Motor neuron (in vitro differentiated cells): ENCODE measurements at places on chromosomes 2 and 18.
A peak's percentile ranks its signal among the peaks of the same experiment; 100 is the strongest.

GRCh38 chr2:28430377-28430765, 37.7 kb downstream of the FOSL2 start:
- ATAC-seq, result no peak

- no peak for ATAC-seq
Measured at GRCh38 chr2:166067229-166067628, 60.6 kb downstream of the SCN1A start.

GRCh38 chr2:54459037-54459441, 2.9 kb downstream of the SPTBN1 start:
- no peak for ATAC-seq

DNA sequence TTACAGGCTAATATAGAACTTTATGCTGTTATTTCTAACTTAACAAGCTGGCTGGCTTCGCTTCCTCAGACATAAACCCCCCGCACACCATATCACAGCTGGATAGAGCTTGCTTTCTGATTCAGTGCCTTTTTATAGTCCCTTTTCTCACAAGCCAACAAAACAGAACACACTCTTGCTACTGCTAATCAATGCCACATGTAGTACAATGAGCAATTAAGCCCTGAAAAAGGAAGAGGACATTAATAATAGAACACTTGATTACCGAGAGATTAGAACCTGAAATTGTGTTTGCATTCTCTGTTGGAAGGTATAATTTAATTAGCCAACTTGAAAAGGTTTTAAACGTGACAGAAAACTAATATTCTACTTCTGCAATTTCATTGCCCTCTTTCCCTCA, 267.7 kb upstream of the CYRIA start:
- ATAC-seq, result no peak

- no peak for ATAC-seq
Measured at GRCh38 chr2:189111063-189111715, 68.4 kb downstream of the COL5A2 start.

GRCh38 chr2:83851066-83851465, 608.0 kb downstream of the SUCLG1 start:
- ATAC-seq, result no peak

DNA sequence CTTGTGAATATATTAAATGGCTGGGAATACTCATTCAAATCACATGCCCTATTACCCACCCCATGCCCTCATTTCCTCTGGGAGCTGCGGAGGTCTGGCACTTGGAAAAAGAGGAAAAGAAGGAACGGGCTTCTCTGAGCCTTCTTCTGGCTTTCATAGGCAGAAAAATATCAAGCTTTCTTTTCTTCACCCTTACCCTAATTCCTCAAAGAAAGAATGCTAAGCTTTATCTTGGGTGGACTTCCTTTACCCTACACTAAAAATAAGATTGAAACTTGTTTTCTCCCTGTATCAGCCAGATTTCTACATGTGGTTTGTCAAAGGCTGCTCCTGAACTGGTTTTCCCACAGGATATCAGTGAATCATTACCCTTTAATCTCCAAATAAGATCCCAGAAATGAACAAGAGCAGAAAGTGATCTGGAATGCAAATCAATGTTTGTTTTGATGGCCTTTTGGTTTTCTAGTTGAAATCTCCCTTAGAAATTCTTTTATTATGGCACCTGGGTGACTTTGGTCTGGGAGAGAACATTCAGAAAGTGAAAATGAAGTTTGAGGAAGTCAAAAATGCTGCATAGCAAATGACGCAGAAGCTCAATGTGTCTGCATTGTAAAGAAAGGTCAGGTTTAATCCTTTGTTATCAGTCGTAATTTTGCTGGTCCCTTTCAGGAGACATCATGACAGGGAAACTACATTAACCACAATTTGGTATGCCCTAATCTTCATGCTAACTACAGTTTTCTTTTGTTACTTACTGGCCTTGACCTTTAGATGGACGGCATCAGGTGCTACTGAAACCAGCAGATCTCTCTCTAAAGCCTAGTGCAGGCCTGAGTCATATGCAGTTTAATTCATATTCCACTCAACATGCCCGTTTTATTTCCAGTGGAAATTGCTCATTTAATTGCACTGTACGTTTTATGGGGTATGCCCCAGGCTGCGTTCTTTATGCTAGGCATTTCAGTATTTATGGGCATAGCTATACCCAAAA, 46.6 kb upstream of the HNRNPA3 start:
- peak; percentile 6 for ATAC-seq

- no peak for ATAC-seq
Measured at GRCh38 chr2:8803658-8804379, 33.6 kb downstream of the KIDINS220 start.

GRCh38 chr18:29009250-29009803, 832.4 kb upstream of the CDH2 start:
- no peak for ATAC-seq

- no peak for ATAC-seq
Measured at GRCh38 chr2:21945658-21946057, 821.9 kb downstream of the TDRD15 start.

- ATAC-seq, result peak; percentile 57
Measured at GRCh38 chr18:36402765-36403396, 105.4 kb downstream of the FHOD3 start.

GRCh38 chr2:21438949-21439348, 315.2 kb downstream of the TDRD15 start:
- peak; percentile 33 for ATAC-seq

GRCh38 chr2:3125001-3125760, 252.4 kb downstream of the EIPR1 start:
- ATAC-seq, result no peak

GRCh38 chr2:234823877-234824376, 127.9 kb upstream of the SH3BP4 start:
- no peak for ATAC-seq

DNA sequence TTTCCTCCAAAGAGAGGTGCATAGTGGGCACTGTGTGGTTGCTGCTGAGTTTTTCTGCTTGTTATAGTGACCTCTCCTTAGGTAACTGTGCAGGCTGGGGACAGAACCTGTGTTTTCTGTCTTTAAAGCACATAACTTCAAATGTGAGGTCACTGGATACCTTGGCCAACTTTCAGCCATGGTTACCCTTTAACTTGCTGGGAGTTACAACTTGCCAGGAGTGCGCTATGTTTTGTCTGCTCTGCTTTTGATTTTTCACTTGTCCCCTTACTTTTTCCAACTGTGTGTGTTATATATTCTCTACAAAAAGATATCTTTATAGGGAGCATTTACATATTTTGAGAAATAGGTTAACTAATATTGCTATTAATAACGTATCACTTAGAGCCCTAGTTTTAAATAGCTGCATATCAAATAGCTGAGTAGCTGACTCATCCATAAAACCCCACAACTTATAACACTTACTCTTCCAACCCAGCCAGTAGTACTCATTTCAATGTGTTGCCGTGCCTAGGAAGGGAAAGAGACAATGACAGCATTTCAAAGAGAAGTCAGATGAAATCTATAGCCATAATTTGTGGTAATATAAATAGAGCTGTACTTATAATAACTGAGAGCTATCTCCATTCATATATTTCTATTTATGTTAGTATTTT, 51.6 kb downstream of the DPP4 start:
- no peak for ATAC-seq

- ATAC-seq, result no peak
Measured at GRCh38 chr2:112795774-112796173, 11.5 kb upstream of the IL1A start.

GRCh38 chr18:58118536-58118935, 74.5 kb downstream of the NEDD4L start:
- ATAC-seq, result no peak

DNA sequence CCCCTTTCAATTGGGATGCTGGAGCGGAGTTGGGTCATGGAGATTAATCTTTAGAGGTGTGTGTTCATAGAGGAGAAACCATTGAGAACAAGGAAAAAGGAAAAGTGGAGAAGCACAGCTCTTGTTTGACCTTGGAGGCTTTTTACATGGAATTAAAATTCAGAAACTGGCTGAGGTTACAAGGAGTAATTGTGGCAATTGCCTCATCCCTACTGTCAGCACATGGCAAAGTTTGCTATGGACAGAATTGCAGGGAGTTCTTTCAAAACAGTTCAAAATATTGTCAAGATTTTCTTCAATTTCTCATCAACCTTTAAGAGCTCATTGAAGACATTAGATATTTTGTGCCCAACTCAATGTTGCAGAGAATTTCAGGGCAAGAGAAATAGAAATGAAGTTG, 232.7 kb downstream of the SLC8A1 start:
- no peak for ATAC-seq

DNA sequence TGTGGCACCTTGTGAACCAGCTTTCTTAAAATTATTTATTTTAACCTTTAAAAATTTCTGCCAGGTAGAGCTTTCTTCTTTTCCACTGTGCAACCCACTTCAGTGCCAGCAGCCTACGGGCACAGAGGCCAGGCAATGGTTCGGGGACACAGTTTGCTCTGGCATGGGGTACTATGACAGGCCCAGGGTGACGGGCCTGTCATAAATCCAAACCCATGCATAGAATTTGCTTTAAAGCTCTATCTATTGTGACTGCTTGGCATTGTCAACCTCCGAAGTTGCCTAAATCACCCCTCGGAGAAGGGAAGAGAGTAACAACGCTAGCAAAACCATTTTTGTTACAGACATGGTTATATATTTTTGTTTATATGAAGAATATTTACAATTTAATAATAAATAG, 1.5 kb downstream of the ODC1 start:
- ATAC-seq, result no peak

- ATAC-seq, result no peak
Measured at GRCh38 chr2:100699131-100699530, 120.8 kb upstream of the NPAS2 start.

DNA sequence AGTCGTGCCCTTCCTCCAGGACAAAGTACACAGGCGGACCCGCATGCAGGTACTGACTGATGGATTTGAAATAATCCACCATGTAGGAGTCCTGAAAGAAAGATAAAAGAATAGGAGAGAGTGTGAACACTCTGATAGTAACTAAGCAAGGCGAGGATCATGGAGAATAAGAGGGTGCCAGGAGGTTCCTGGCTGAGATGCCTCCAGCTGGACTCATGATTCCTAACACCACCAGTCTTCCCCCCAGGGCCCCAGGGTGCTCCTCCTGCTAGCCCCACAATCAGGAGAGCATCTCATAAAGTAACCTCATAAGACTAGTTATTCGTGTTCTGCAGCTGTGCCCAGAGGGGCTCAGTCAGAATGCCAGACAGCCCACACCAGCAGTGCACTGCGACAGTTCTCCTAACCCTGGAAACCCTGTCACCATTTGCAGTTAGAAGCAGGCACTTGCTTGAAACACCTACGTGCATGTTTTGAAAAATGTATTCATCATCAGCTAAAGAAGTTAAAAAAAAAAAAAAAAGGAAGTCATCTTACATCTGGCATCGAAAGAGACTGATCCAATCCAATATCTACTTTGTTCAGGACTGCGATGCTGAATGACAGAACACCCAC, 36.7 kb downstream of the RMC1 start:
- no peak for ATAC-seq

DNA sequence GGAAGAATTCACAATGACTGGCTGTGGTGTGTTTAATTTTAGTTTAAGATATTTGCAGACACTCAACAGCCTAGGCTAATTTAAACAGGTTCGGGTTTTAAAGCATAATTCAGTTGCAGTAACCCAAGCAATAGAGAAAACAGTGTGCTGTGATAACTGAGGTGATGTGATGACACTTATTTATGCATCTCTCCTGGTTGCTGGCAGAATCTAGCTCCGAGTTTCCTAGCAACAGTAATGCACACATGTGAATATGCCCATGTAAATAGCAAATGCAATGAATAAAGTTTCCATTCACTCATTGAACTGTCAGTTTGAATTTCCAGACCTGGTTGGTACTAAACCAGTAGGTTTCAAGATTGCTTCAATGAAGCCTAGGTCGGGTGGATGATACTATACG, 426.5 kb downstream of the TMX3 start:
- peak; percentile 92 for ATAC-seq

DNA sequence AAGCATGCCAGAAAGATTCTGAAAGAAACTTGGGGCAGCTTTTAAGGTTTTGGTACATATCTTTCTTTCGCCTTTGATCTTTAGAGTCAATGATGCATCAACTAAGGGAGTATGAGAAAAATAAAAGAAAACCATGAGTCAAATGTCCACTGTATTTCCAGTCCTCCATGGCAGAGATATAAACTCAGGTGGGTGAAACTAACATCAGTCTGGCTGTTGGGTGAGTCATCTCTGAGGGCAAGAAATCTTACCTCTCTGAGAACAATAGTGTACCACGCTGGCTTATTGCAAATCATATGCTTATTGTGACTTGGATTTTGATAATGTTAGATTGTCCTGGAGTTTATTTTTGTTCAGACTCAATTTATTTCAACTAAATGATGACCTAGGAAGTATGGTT, 521.0 kb downstream of the PLCL1 start:
- no peak for ATAC-seq

DNA sequence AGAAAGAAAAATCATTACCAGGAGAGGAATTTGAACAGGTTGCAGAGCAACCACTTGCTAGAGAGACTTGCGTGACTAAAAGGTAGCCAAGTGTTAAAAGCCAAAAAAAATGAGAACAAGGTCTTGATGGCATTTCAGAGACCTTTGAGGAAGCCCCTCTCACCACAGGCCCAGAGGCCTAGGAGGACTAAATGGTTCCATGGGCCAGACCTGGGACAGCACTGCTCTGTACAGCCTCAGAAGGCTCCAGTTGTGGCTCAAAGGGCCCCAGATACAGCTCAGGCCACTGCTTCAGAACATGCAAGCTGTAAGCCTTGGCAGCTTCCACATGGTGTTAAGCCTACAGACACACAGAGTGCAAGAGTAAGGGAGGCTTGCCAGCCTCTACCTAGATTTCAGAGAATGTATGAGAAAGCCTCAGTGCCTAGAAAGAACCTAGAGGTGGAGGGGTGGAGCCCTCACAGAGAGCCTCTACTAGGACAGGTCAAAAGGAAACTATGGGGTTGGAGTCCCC, 15.3 kb downstream of the CNDP1 start:
- no peak for ATAC-seq

GRCh38 chr2:189222468-189223105, 43.0 kb upstream of the COL5A2 start:
- ATAC-seq, result no peak

- ATAC-seq, result no peak
Measured at GRCh38 chr2:147463881-147464520, 380.8 kb upstream of the ACVR2A start.

DNA sequence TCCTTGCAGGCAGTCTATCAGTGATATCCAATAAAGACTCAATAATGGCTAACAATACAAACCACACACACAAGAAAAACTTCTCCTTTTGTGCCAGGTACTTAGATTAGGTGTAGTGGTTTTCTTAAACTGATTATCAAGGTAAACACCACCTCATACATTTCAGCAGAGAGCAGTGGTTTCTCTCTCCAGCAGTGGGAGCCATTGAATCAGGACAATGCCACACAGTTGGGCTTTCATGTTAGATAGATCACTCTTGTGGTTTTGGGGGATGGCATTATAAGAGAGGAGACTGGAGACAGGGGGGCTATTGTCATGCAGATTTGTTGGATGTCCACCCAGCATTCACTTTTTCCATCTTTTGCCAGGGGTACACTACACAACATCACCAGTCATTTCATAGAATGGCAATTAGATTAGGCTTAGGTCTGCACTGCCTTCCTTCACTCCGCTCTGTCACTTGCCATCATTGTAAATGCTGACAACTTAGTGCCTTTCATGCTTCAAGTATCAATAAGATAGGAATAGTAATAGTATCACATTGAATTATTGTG, 13.6 kb upstream of the IRS1 start:
- ATAC-seq, result no peak

- no peak for ATAC-seq
Measured at GRCh38 chr2:86213699-86214502, 14.6 kb downstream of the MRPL35 start.

GRCh38 chr2:446303-446874, 158.5 kb upstream of the ALKAL2 start:
- ATAC-seq, result no peak
